ENCODE measurements at places on chromosomes 13 and 19.

GRCh38 chr19:5265260-5265659 lies 75.4 kb downstream of the PTPRS start:
- DNase-seq: no peak

GRCh38 chr13:108214441-108215271 lies 680 bp downstream of the LIG4 start:
- DNase-seq: no peak

GRCh38 chr19:29618871-29619270 lies 12.8 kb downstream of the POP4 start:
- DNase-seq: no peak

- peak; percentile 2 for DNase-seq
Measured at GRCh38 chr19:32349051-32349450, 3.6 kb downstream of the ZNF507 start.

- DNase-seq: no peak
Measured at GRCh38 chr19:10706990-10707389, 5.8 kb downstream of the QTRT1 start.

DNA sequence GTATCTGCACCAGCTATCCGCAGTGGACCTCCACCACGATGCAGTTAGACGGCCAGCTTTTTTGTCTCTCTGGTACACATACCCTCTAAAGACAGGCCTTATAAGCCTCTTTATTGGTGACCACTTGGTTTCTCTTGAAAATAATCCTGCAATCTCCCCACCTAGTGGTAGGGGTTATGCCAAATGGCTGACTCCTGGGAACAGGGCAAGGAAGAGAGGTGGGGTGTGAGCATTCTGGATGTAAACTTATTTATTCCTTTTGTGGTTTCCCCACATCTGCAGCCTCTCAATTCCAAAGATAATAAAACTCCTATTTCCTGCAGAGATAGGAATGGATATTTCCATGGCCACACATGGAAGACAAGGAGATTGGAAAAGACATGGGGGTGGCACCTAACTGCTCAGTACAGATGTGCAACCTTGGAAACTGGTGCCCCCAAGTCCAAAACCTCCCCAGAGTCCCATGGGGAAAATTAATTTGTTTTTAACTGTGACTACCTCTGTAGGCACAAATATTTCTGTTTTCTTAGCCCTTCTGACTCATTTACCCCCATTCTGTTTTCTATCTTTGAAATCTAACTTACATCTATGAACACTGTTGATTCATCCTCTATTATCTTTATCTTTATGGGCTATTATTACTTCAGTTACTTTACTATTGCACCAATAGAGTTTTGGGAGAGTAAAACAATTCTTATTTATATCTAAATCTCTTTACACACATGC lies 112.7 kb upstream of the TSHZ3 start:
- peak; percentile 48 for DNase-seq

- DNase-seq: peak; percentile 66
Measured at GRCh38 chr13:39538816-39539790, 63.9 kb downstream of the LHFPL6 start.

DNA sequence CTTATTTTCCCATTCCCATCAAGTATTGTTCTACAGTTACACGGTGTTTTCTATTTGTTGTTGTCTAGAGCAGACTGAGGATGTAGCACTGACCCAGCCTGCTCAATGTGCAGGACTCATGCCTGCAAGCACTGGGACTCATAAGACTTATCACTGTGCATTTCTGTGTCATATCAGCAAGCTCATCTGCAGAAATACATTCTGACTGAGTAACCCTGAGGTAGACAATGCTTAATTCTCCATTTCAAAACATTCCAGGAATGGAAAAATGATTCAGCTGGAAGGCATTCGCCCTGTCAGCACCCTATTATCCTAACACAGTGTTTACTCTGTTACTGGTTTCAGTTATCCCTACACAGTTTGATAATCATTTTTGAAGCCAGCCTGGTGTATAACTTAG lies 2506.4 kb downstream of the PCDH9 start:
- DNase-seq: peak; percentile 75

DNA sequence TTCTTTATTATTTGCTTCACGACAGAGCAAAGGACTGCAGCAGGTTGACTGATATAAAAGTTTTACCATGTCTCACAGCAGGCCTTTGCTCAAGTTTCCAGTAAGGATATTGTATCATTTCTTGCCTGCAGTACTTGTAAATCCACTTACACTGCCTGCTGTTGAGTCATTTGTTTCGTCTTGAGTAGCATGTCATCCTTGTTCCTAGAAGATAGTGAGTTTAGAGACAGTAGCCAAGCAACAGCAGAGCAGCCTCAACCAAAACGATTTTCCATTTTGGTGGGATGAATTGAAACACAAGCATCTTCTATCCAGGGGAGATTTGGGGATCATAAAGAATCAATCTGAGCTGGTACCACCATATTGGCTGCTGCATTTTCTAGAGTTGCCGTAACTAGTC lies 24.0 kb upstream of the ALOX5AP start:
- peak; percentile 71 for DNase-seq

GRCh38 chr19:16587833-16588823 lies 15.9 kb upstream of the SLC35E1 start:
- peak; percentile 59 for DNase-seq

DNA sequence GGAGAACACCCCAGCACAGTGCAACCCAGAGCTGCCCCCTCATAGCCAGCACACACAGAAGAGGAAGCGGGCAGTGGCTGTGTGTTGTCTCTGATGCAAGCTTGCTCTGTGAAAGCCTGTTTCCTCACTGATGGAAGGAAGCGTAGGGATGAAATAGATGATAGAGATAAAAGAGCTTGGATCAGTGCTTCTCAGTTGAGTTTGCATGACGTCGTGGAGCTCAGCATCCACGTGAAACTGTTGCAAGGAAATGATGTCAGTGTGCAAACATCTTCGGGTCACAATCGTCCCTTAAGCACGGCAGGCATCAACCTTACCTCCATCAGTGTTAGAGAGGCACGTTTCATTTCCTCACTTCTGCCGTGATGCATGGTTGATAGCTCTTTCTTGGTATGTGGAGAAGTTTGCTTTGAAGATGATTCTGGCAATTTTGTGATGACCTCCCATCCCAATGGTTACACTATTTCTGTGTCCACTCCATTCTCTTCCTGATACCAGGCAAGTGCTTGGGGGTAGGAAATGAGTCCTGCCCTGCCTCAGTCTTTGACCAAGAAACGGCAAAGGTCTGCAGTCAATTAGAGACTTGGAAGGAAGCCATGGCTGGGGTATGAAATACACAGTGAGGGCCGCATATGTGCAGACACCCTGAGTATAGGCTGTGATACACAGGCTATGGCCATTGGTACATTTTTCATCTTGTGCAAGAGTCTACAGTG lies 183.0 kb downstream of the ZNF536 start:
- no peak for DNase-seq
